ENCODE measurements at places on chromosomes 2 and 18. TPM values are rescaled to one million over a fixed set of nuclear protein-coding genes. Genes with fewer than 3 reads are reported as not detected.

DNA sequence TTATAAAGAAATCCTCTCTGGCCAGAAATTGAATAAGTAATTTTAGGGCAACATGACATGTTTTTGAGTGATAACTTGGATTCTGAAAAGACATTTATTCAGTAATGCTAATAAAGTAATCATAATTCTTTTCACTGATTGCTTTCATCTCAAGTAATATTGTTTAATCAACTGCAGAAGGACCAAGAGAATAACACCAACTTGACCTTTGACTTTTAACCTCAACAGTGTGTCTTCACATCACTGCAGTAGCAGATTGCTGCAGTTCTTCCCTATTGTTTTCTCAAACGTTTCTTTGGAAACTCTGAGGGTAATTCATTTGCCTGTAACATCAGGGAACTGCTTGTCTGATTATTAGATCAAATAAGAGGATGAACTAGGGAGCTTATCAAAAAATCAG lies 104.9 kb upstream of the UPP2 start:
- DNase-seq, result no peak

DNA sequence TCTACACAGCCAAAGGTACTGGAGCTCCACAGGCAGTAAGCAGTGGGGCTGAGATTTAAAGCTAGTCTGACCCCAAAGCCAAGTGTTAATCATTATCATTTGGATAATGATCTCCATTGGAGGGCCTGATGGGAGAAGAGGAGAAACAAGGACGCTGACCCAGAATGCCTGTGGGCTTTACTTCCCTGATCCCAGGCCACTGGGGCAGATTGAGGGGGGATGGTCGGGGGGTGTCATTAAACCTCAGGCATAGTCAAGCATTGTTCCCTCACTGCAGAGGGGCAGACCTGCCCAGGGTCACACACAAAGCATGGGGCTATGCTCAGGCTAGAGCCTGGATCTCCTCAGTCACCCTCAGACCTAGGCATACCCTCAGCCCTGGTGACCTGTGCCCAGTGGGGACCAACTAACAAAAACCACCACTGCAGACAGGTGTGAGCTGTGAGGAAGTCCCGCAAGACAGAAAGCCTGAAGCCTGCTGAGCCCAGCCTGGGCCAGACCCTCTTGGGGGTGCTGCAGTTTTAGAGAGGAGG lies 53.4 kb downstream of the SDC1 start:
- no peak for DNase-seq

DNA sequence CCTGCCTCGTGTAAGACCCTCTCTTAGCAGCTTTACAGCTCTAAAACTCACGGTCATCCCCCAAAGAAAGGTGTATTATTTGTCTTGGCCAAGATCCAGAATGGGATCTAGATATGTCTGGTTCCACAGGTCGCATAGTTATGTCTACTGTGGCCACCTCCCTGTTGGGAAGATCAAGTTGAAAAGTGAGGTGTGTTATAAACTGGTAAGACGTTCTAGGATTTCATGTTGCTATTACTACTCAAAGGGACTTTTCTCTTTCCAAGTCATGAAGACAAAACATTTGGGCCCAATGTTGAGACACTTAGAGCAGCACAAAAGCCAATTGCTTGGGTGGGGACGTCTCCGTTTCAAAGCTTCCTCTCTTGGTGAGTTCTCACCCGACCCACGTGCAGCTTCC lies 766.0 kb downstream of the RNF144A start:
- DNase-seq, result no peak

DNA sequence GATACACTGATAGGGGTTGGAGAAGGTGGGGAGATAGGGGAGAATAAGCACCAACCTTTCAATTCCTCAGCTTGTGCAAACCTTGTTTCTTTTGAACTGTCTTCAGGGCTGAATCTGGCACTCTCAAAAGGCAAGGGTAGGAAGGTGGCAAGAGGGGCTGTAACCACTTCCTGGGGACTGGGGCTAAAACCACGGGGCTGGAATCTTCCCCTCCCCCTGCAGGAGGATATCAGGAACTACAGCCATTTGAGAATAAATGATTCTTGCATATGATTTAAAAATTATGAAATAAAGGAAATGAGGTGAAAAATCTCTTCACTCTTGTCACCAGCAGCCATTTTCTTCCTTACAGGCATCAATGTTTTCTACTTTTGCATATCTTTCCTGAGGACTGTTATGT lies 50.8 kb downstream of the ATOH8 start:
- peak; percentile 35 for DNase-seq

- no peak for DNase-seq
These were observed 209.2 kb downstream of the NCK2 start for GRCh38 chr2:105953942-105954341.

The GPR55 gene
- total RNA-seq, result not detected

The POMC gene
- total RNA-seq, result 0.34 TPM

The MOCOS gene
- 4.4 TPM for total RNA-seq

The LYG1 gene
- total RNA-seq, result not detected
